ENCODE measurements at places on chromosomes 11 and 22.

DNA sequence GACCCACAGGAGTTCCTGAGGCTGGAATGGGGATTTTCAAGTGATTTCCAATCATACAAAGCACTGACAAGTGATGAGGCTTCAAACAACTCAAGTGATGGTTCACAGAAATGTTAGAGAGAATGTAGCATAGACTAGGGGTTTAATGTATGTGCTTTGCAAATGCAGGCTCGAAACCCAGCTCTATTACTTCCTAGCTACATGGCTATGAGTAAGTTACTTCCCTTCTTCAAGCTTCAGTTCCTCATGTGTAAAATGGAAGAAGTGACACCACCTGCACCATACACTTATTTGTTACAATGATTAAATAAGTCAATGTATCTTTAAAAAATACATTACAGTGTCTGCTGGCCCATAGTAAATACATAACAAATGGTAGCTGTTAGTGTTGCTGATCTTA lies 139.8 kb downstream of the CCDC81 start:
- no peaks in the 10 kb centered on the region for H3K27me3 ChIP-seq
- H3K4me3 ChIP-seq: no peak overlapping the region
- no peak overlapping the region for H3K27ac ChIP-seq

- peaks cover 6% of the 10 kb centered on the region for H3K36me3 ChIP-seq
- H3K4me3 ChIP-seq: no peak overlapping the region
- no peak for DNase-seq
- H3K27me3 ChIP-seq: no peaks in the 10 kb centered on the region
- H3K4me1 ChIP-seq: no peaks in the 10 kb centered on the region
Measured at GRCh38 chr22:19371893-19372292, 59.6 kb downstream of the HIRA start.

- H3K27ac ChIP-seq: no peak overlapping the region
- no peaks in the 10 kb centered on the region for H3K27me3 ChIP-seq
- DNase-seq: no peak
- H3K36me3 ChIP-seq: no peaks in the 10 kb centered on the region
- H3K4me1 ChIP-seq: no peaks in the 10 kb centered on the region
Measured at GRCh38 chr22:36767035-36767775, 8.7 kb downstream of the IFT27 start.

DNA sequence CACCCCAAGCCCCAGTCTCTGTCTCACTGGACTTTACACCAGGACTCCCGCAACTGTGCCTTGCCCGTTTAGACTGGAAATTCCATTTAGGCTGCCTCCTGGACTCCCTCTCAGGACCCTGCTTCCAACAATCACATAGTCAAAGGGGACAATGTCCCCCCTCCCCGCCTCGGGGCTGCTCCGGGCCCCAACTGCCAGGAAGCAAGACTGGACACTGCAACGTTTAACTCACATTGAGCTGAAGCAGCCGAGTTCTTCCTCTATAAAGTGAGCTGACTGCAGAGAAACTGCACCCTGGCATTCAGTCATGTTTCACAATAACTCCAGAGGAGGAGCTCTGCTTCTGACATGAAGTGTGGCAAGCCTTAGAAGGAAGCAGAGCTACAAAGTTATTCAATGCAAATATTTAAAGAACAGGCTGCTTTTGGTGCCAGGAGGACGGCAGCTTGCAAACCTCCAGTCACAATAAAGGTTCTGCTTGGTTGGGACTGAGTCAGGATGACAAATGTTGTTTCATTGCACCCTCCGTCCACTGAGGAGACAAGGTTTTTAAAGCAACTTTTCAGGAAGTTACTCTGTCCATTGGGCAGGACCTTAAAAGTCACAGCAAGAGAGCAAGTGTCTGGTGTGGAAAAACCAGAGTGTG lies 19.9 kb downstream of the PACSIN2 start:
- H3K4me3 ChIP-seq: peak overlapping the region; percentile 12
- H3K36me3 ChIP-seq: no peaks in the 10 kb centered on the region
- peak overlapping the region; percentile 90 for H3K27ac ChIP-seq
- H3K4me1 ChIP-seq: peaks cover 35% of the 10 kb centered on the region

GRCh38 chr11:128642571-128642970 lies 51.3 kb upstream of the FLI1 start:
- H3K4me3 ChIP-seq: no peak overlapping the region
- H3K27ac ChIP-seq: no peak overlapping the region
- no peaks in the 10 kb centered on the region for H3K36me3 ChIP-seq
- no peaks in the 10 kb centered on the region for H3K4me1 ChIP-seq

DNA sequence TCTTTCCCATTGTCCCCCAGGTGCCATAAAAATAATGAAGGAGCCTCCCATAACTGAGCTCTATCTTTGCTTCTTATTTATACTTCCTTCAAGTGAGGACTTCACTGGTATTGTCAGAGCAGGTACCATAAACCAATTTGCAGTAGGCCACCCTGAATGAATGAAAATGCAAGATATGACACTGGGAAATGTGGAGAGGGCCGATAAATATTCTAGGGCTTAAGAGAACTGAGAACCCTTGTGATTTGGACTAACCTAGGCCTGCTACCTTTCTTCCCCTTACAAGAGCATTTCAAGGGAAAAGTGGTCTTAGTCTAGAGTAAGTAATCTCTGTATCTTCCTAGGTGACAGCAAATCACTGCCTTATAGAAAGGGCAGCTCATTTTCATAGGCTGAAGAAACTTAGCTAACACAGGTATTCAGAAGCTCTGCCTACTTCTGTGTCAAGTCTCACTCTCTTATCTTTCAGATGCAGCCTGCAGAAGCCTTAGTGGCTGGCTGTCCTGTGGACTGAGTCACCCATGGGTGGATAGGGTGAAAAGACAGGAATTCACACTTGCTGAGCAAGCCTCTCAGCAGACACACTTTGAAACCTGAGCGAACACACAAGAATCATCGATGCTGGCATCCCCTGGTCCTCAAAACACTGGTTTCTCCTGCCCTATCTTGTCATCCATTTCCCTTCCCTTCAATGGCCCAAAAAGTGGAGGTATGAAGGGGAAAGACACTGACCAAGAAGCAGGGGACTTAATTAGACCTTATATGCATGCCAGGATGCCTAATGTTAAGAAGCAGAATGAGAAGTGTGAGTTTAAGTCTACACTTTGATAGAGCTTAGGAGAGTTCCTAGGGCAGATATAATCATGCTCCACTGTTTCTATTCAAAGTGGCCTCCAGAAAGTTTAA lies 15.2 kb downstream of the NRIP3 start:
- H3K27me3 ChIP-seq: no peaks in the 10 kb centered on the region
- no peaks in the 10 kb centered on the region for H3K36me3 ChIP-seq
- H3K27ac ChIP-seq: no peak overlapping the region
- DNase-seq: no peak

- DNase-seq: no peak
- no peaks in the 10 kb centered on the region for H3K27me3 ChIP-seq
- H3K4me3 ChIP-seq: no peak overlapping the region
- H3K4me1 ChIP-seq: no peaks in the 10 kb centered on the region
- H3K27ac ChIP-seq: no peak overlapping the region
- H3K36me3 ChIP-seq: peaks cover 29% of the 10 kb centered on the region
Measured at GRCh38 chr22:20583471-20583922, 76.1 kb downstream of the MED15 start.

DNA sequence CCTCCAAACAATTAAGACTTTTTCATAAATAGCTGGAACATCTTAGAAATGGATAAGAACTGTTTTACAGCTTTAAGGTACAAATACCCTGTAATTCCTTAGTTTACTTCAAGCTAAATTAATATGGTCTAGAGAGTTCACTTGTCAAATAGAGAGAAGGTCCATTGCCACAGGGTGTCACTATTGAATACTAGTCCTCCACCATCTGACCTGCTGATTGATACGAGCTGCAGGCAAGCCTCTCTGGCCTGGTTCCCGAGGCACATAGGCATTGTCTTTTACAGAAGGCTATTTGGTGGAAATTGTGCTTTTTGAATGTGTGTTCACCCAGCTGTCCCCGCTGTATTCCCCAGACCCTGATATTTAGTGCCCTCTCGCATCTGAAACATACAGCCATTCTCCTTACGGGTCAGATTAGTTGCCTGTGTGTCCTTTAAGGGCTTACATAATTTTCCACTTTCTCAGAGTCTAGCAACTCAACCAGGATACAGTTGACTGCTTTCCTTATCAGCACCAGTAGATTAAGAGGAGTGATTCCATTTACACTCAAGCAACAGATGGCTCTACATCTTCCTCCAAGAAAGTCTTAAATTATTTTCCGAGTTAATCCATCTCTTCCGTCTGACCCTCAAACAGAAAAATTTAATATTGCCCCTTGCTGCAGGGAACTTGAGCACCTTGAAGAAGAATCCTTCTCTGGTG lies 788.8 kb upstream of the FAT3 start:
- H3K4me3 ChIP-seq: no peak overlapping the region
- DNase-seq: no peak
- H3K27ac ChIP-seq: no peak overlapping the region
- no peaks in the 10 kb centered on the region for H3K4me1 ChIP-seq
- no peaks in the 10 kb centered on the region for H3K27me3 ChIP-seq
- no peaks in the 10 kb centered on the region for H3K36me3 ChIP-seq

DNA sequence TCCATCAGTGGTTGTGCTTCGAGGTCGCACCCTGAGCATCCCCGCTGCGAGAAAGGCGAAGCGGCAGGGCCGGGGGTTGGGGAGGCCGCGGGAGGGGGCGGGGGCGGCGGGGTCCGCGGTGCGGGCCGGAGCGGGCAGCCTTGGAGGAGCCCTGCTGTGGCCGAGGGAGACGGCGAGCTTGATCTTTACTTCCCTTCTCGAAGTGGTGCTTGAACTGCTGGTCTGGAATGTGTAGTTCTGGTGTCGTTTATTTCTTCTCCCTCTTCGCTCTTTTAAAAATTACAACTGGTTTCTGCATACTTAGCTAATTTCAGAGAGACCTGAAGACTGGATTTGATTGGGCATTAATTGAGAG lies 1.1 kb downstream of the APLP2 start:
- H3K27ac ChIP-seq: peak overlapping the region; percentile 98
- no peaks in the 10 kb centered on the region for H3K27me3 ChIP-seq
- H3K36me3 ChIP-seq: no peaks in the 10 kb centered on the region
- H3K4me1 ChIP-seq: no peaks in the 10 kb centered on the region

GRCh38 chr11:75536786-75537641 lies 11.3 kb upstream of the GDPD5 start:
- H3K36me3 ChIP-seq: no peaks in the 10 kb centered on the region
- peaks cover 2% of the 10 kb centered on the region for H3K4me1 ChIP-seq
- DNase-seq: no peak
- no peak overlapping the region for H3K27ac ChIP-seq
- H3K27me3 ChIP-seq: no peaks in the 10 kb centered on the region

DNA sequence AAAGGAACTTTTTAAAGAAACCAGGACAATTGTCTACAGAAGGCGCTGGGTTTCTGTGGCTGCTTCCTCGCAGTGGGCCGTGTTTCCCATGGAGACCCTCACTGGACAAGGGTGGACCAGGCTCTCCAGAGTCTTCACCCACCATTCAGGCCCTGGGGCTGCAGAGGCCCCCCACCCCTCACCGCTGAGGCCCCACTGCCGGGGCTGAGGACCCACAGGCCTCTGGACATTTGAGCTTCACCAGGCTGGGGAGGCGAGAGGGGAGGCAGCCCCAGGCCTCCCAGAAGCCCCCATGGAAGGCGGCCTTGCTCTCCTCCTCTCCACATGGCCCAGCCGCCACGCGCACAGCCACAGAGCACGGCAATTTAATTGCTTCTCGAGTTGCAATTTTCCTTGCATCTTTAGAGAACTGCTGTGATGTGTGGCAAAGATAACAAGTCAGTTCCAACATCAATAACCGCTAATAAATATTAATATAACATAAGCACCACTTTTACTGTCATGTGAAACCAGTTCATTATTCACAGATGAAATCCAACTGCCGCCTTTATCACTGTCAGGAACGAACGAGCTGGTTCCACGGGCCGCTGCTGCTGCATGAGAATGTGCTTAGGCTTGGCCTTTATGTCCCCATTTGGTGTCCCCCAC lies 81.0 kb downstream of the PHF21B start:
- H3K36me3 ChIP-seq: no peaks in the 10 kb centered on the region
- no peak overlapping the region for H3K27ac ChIP-seq
- no peaks in the 10 kb centered on the region for H3K4me1 ChIP-seq
- no peaks in the 10 kb centered on the region for H3K27me3 ChIP-seq
- no peak overlapping the region for H3K4me3 ChIP-seq
- DNase-seq: no peak

GRCh38 chr22:30286813-30287647 lies 2.3 kb downstream of the CASTOR1 start:
- H3K27ac ChIP-seq: no peak overlapping the region
- peaks cover 13% of the 10 kb centered on the region for H3K4me1 ChIP-seq
- no peaks in the 10 kb centered on the region for H3K27me3 ChIP-seq
- peak; percentile 88 for DNase-seq

DNA sequence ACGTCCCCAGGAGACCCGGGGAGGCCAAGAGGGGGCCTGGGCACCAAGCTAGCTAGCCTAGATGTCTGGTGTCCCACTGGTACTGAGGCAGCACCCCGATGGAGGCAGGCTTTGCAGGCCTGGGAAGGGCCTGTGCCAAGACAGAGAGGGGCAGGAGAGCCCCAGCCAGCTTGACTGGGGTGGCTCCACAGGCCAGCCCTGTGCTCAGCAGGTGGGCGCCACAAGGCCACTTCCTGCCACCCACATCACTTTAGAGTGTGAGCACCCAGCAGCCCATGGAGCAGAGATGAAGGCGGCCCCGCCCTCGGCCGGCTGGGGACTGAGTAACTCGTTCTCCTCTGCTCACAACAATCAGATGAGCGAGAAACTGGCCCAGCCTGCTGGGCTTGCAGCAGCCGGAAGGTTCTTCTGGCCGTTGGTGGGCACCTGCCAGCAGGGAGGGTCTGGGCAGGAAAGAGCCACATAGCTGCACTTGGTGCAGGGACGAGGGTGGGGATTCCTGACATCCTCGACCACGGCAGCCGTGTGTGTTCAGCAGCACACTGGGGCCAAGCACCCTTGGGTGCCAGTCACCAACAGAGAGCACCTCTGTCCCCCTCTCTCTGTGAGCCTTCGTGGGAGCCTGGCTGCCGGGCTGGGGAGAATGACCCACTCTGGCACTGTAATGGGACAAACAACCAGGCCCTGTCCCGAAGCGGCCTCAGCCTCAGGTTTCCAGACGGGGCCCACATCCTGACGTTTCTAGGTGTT lies 7.6 kb downstream of the OSBPL5 start:
- no peaks in the 10 kb centered on the region for H3K27me3 ChIP-seq
- H3K4me1 ChIP-seq: peaks cover 17% of the 10 kb centered on the region
- no peak for DNase-seq
- H3K4me3 ChIP-seq: no peak overlapping the region
- no peaks in the 10 kb centered on the region for H3K36me3 ChIP-seq

DNA sequence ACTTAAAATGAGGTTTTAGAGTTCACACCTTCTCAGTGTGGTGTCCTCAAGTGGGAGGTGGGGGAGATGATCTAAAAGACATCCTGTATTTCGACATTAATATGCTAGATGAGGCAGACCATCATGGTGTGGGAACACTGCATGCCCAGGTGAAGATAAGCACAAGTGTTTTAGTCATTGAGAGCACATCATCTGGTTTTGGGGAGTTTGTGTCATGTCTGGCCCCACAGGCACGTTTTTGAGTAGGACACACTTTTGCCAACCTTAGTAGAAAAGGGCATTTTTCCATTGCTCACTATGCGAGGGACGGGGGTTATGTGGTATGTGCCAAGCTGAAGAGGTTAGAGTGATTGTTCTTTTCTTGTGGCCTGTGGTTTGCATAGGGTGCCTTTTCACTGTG lies 189.3 kb downstream of the DBX1 start:
- no peak overlapping the region for H3K27ac ChIP-seq
- no peaks in the 10 kb centered on the region for H3K36me3 ChIP-seq
- H3K4me3 ChIP-seq: no peak overlapping the region
- no peaks in the 10 kb centered on the region for H3K4me1 ChIP-seq

GRCh38 chr11:117730208-117730800 lies 66.7 kb downstream of the DSCAML1 start:
- H3K36me3 ChIP-seq: no peaks in the 10 kb centered on the region
- DNase-seq: no peak
- H3K27me3 ChIP-seq: no peaks in the 10 kb centered on the region
- H3K4me3 ChIP-seq: no peak overlapping the region
- no peak overlapping the region for H3K27ac ChIP-seq

Data from colonic mucosa (tissue), 4 donors.